ENCODE measurements at places on chromosomes 16 and 17. TPM values are rescaled to one million over a fixed set of nuclear protein-coding genes. Genes with fewer than 3 reads are reported as not detected.

DNA sequence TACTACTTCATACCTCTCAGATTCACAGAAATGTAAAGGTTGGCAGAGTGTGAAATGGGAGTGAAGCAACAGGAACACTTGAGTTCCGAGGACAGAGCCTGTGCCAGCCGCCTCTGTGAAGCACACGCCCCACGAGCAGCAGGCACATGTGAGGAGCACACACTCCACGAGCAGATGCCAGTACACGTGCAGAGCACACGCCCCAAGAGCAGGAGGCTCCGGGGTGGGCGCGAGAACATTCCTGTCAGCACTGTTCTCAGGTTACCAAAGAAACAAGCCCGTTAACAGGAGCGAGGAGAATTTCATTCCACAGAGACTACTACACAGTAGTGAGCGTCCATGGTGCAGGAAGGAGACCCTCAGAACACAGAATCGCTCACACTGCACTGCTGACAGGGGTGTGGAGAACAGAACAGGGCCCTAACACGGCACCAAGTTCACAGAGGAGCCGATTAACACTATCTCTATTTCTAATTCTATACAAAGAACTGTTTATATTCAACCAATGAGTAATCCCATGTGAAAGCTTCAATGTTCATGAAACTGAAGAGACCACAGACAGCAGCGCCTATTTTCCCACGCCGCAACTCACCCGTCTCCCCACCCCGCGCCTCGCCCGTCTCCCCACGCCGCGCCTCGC lies 40.1 kb downstream of the KLHDC4 start:
- no peak for DNase-seq

ANKRD40CL gene
- not detected for total RNA-seq

DNA sequence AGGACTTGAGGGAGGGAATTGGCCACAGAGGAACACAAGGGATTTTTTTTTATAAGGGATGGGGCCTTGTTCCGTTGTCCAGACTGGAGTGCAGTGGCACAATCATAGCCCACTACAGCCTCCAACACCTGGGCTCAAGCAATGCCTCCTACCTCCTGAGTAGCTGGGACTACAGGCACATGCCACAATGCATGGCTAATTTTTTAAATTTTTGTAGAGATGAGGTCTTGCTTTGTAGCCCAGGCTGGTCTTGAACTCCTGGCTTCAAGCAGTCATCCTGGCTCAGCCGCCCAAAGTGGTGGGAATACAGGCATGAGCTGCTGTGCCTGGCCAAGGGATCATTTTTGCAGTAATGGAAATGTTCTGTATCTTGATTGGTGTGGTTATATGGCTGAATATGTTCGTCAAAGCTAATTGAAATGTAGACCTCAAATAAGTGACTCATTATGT lies 56.9 kb downstream of the VMP1 start:
- no peak for DNase-seq

TEX14 gene
- not detected for total RNA-seq

- DNase-seq: peak; percentile 80
These were observed 2.1 kb downstream of the IRX5 start for GRCh38 chr16:54932737-54933254.

DNA sequence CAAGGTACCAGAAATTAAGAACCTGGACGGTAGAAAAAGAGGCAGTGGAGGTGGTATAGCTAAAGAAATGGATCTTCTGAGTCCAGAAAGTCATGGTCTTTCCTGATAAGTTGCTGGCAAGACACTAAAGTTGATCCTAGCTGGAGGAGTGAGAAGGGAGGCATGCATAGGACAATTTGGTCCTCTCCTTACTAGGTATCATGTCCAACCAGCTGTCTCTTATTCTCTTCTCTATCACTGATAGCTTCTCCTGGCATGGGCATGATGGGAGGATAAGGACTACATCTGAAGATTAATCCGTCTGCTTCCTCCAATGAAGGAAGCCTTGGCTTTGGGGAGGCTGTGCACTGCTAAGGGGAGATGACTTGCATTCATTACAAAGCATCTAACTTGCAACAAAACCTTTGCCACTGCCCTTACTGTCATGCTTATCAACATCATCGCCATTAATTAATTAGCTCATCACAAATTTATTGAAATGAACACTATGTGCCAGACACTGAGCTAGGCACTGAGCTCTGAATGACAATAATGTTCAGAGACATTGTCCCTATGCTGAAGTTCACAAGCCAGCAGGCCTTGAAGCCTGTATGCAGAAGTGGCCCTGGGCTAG lies 3.1 kb upstream of the FAM117A start:
- no peak for DNase-seq

DNA sequence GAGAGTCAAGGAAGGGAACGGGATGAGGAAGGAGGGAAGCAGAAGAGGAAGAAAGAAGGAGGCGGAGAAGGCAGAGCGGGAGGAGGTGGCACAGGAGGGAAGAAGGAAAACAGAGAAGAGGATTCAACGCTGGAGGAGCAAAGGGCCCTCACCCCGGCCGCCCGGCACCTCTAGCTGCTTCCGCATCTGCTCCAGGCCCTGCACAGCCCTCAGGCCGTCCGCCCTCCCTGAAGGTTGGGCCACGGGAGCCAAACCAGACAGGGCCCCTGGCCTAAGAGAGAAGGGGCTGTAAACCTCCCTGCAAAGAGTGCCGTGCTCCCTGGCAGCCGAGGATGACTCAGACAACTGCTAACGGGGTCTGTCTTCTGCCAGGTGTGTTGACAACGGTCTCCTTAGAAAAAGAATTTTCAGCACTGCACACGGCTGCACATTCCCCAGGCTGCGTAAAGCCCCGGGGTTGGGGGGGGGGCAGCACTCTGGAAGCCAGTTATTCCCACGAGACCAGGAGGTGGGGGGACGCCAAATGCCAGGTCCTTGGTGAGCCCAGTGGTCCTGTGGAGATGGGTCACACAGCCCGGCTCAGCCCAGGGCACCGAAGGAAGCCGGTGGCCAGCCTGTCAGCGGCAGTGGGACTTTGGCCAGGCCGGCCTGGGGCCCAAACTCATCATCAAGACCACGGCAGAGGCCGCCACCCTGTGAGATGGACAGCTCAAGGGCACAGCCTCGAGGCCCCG lies 29.1 kb downstream of the MRM3 start:
- DNase-seq: no peak

DNA sequence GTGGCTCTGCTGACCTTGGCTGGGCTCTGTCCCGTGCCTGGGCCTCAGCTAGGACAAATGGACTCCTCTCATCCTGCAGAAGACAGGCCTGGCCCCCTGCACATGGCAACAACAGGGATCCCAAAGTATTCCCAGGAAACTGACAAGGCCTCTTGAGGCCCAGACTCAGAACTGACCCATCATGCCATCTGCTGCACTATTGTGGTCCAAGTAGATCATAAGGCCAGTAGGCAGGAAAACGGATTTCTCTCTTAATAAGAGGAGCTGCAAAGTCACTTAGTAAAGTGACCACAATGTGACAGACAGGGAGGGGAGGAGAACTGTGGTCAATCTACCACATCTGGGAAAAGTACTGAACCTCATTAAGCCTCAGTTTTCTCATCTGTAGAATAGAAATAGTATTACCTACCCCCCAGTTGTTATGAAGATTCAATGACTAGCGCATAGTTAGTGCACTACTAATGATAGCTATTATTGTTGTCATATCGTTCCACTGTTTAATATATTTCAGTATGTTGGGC lies 62.1 kb upstream of the TNRC6A start:
- no peak for DNase-seq

DNA sequence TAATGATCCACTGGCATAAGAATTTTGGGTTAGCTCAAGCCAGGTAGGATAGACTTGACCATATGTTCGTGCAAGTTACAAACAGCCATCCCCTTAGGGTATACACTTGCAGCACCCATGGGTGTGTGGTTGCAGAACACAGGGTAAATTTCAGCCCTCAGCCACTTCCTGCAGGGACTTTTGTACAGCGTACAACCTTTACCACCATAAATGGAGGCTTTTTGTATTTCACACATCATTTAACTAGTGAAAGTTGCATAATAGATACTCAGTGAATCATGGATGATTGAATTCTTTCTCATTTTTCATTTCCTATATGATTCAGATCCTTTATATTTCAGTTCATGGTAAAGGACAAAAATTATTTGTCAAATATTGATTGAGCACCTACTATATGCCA lies 473.9 kb downstream of the CDH13 start:
- DNase-seq: no peak

DNA sequence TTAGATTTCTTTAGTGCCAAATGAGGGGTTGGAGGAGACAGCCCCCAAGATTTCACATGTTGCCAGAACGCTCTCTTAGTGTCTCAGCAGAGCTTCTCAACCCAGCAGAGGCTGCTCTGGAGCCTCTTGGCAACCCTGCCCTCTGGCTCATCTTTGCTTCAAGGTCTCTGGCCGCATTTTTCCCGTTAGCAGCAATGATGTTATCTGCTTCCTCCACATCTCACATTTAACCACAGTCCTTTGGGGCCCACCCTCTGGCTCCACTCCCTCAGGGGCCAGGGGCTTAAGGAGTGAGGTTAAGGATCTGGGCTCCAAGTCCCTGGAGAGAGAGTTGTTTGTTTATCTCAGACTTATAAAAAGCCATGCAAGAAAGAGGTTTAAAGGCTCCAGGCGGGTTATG lies 3.3 kb upstream of the XYLT1 start:
- peak; percentile 54 for DNase-seq
